Bronchial epithelial cell (primary cell): ENCODE measurements at places on chromosomes 4 and X.
A peak's percentile ranks its signal among the peaks of the same experiment; 100 is the strongest.

- no peak for DNase-seq
Measured at GRCh38 chr4:41148292-41148691, 66.0 kb downstream of the APBB2 start.

GRCh38 chrX:94492541-94492940, 818.5 kb downstream of the FAM133A start:
- no peak for DNase-seq

DNA sequence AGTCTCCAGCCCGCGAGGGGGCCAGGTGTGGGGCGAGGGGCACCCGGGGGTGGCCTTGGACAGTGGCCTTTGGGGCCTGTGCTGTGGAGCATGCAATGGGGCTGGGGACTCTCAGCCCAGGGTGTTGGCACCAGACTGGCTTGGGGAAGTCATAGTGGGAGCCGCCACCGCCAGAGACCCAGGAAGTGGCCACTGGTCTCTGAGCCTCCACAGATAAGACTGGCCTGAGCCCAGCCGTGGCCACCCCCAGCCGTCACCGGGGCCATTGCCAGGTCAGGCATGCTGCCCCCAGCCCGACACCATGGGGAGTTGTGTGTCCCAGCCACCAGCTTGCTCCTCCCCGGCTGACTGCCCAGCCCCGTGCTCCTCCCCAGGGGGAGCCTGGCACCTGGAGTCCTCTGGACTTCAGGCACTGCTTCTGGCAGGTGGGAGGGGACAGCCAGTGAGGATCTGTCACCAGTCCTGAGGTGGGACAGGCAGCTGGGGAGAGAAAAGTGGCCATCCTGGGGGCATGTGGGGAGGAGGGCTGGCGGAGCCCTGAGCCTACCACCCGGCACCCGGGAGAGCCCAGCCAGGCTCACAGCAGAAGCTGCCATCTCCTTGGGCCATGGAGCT, 32.5 kb downstream of the TACC3 start:
- DNase-seq, result no peak

DNA sequence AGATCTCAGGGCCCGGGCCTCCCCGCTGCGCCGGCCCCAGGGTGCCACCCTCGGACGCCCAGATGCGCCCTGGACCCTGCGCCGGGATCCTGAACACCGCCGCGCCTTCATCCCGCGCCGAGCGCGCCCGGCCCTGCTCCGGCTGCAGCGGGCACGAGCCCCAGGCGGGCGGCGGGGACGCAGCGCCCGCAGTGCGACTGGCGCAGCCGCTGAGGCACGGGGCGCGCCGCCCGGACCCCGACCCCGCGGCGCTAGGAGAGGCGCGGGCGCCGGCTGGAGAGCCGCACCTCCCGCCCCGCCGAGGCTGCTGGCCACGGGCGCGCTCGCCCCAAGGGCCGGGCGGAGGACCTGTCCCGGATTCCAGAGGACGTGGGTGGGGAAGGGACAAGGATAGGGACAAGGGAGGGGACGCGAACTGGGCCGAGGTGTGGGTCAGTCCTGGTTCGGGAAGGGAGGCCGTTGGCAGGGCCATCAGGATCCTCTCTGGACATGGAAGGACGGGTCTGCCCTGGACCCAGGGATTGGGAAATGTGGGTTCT, 1.1 kb downstream of the ZFYVE28 start:
- DNase-seq, result no peak

DNA sequence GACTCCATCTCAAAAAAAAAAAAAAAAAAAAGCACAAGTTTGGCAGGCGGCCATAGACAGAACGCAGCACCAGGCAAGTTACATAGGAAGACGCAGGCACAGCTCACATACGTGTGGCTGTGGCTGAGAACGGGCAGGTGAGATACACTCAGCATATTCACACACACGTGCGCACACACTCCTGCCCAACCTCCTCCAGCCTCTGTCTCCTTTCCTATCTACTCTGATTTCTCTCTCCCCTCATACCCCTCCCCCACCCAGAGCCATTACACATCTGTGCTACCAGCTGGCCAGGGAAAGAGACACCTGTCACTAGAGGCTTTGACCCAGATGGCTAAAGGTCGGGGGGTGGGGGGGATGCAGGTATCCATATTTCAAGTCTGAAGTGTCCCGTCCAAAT, 2.2 kb upstream of the SLC38A5 start:
- no peak for DNase-seq

- DNase-seq, result no peak
Measured at GRCh38 chr4:99134586-99134985, 9.5 kb downstream of the ADH4 start.

GRCh38 chr4:185638548-185639301, 103.4 kb upstream of the PDLIM3 start:
- no peak for DNase-seq

DNA sequence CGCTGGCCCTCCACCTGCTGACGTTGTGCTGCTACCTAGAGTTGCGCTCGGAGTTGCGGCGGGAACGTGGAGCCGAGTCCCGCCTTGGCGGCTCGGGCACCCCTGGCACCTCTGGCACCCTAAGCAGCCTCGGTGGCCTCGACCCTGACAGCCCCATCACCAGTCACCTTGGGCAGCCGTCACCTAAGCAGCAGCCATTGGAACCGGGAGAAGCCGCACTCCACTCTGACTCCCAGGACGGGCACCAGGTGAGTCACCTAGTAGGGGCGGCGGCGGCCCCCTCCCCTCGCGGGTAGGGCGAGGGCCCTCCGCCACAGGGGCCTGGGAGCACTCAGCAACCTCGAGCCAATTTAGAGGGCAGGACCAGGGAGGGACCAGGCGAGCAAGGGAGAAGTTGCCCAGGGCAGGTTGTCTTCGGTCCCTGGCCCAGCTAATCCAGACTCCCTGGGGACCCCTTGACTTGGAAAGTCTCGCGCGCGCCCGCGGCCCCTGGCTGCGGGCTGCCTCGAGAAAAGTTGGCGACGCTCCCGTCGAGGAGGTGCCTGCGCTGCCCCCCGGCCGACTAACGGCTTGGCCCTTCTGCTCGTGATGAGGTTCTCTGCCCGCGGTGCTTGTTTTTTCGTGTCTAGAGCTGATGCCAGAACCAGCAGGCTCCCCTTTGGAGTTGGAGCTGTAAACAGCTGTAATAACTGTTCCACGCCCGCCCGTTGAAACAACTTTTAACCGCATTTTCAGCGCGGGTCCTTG, 717 bp downstream of the EDA start:
- no peak for DNase-seq

GRCh38 chrX:10356979-10357378, 200.2 kb downstream of the CLCN4 start:
- DNase-seq, result peak; percentile 79

GRCh38 chrX:107673431-107673830, 45.1 kb downstream of the PRPS1 start:
- no peak for DNase-seq

- DNase-seq, result no peak
Measured at GRCh38 chr4:46890056-46890455, 19.0 kb downstream of the COX7B2 start.

- DNase-seq, result no peak
Measured at GRCh38 chr4:153479101-153479500, 12.9 kb downstream of the TMEM131L start.

DNA sequence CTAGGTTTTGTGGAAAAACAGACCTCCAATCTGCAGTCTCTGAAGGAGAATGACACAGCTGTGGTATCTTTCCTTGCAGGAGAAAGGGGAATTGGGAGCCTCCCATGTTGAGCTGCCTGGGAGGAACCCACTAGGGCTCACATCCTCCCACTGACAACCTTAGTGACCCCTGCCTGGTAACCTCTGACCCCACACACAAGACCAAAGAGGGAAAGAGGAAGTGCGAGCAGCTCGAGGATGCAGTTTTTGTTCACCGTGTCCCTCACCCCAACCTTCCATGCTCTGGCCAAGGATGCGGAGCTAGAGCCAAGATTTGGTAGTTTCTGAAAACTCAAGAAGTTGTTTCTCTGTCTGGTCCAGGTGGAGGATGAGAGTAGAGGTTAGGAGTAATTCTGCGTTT, 5.4 kb upstream of the ZXDA start:
- DNase-seq, result no peak

DNA sequence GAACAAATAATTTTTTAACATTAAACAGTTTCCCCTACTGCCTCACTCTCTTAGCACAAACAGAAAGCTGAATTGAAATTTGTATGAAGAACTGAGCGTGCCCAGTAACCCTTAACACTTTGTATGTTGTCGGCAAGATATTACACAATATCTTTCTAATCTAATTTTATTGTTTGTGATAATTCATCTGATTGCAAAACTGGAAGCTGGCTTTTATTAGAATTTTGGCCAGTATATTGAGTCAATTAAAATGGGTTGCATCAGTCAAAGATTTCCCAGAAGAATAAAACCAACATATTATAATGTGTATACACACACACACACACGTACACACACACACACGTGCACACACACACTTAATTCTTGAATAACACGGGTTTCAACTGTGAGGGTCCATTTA, 2332.1 kb downstream of the PCDH7 start:
- no peak for DNase-seq

- peak; percentile 19 for DNase-seq
Measured at GRCh38 chr4:184534511-184535391, 60.4 kb upstream of the IRF2 start.

GRCh38 chr4:7699031-7699430, 240.6 kb downstream of the AFAP1 start:
- no peak for DNase-seq

DNA sequence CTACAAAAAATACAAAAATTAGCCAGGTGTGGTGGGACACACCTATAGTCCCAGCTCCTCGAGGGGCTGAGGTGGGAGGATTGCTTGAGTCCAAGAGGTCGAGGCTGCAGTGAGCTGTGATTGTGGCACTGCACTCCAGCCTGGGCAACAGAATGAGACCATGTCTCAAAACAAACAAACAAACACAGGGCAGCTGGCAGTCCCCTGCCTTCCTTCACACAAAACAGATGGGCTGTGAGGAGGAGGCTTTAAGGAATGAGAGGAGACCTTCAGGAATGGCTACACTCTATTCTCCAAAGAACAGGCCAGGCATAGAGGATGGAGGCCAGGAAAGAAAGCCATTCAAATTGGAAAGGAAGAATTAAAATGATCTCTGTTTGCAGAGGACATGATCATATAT, 65.6 kb upstream of the MAML3 start:
- no peak for DNase-seq

DNA sequence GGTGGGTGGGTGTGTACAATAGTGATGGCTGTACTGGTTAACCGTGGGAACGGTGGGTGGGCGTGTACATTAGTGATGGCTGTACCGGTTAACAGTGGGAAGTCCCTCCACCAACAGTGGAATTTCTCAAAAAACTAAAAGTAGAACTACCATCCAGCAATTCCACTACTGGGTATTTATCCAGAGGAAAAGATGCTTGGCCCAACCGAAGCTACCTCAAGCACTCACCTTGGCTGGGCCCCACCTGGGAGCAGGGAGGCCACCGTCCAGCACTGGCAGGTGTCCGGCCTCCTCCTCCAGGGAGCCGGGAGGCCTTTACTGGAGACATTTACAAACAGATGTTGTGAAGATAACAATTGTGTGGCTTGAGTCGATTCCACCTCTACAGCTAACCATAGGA, 6.0 kb upstream of the MAEA start:
- DNase-seq, result no peak

DNA sequence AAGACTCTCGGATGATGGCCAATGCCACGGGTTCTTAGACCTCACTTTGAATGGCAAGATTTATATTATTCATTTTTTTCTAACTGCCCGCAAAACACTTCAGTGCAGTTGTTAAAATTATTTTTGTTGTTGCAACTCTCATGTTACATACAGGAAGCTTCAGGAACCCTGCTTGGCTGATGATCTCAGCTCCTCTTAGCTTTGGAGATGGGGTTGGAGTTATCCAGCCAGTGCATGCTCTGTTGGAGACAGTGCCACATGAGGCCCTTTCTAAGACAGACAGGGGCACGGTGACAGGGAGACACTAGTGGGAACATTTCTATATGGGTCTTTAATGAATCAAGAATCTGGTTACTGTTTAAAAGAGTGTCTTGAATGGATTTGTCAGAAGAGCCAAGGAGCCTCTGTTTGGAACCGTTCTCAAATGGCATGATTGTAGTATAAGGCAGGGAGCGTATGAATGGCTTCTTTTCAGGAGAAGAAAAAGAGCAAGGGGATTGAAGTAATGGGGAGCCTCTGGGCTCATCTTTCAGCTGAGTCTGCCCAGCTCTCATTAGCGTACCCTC, 61.9 kb upstream of the ENPP6 start:
- no peak for DNase-seq

DNA sequence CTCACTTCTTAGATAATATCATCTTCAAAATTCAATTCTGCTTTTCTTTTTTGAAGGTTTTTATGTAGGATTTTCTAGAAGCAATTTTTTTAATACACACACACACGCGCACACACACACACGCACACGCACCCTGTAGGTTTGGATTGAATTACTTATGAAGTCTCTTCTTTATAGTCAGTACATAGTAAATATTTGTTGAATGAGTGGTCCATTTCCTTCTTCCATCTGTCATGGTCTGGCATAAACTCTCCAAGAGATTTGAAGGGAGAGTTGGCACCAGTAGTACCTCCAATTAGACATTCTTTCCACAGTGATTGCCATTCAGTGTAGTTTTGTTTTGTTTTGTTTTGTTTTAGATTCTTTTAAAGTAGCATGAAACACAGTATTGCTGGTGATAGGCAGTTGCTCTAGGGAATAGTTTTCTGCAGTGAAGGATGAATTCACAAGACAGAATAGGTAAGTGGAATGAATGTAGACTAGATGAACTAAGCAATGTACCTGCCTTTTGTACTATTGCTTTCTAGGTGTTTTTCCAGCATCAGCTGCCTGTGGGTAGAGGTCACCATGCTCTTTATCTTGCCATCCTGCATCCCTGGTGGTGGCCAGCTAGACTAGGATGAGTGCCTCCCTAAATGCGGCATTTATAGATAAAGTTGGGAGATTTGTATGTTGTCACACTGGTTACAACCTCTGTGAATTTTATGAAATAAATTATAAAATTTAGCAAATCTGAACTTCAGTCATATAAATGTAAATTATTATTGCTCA, 20.5 kb downstream of the PDLIM5 start:
- DNase-seq, result peak; percentile 79

DNA sequence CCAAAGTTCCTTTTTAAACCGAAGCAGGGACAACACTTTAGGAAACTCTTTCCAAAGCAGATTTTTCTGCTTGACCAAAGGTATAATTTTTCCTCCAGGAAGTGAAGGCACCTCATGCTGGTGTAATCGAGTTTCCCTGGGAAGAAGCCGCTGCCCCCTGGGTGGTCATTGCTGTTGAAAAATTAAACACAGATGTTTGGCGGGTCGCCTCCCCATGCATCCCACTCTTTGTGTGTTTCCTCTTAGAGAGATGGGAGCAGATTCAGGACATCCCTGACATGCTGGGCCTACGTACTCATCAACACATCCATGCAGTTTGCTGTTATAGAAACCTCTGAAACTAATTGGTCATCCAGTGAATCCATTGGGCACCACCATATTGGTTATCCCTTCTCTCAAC, 179.2 kb upstream of the HCCS start:
- no peak for DNase-seq

DNA sequence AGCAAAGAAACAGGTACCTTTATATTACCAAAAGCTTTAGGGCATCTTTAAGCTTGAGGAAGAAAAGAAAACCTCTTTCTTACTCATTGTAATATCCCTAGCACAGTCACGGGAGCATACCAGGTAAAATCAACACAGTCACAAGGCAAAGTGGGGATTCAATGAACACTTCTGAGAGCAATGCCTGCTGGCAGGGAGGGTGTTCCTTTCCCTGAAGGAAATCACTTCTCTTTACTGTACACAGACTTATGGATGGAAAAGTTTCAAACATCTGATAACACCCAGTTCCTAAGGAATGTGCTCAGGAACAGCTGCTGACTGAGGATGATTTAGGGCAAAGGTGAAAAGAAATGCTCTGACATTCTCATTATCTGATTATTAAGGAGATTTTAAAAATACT, 94.8 kb downstream of the MAML3 start:
- DNase-seq, result no peak

- DNase-seq, result no peak
Measured at GRCh38 chr4:141416219-141416618, 195.5 kb downstream of the ZNF330 start.
